Stimulated activated CD4-positive, alpha-beta T cell treated with anti-CD3 and anti-CD28 coated beads, TNF-alpha, amount 100 ng/mL, for 48 hours (primary cell): ENCODE measurements at places on chromosomes 11 and 22.

DNA sequence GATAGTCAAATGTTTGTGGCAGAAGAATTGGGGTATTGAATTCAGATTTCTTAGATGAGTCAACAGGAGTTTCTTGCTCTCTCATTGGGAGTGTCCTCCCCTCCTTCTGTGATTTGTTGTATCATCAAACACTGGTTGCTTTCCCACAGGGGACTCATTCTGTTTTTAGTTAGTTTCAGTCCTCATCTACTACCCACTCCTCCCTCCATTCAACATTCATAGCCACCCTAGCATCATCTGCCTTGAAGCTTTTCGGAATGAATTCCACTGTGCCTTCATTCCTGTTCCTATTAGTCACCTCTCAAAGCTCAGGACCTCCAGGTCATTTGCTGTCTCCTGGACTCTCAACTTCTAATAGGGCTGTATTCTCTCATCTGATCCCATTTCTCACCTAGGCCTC lies 31.5 kb upstream of the RAB38 start:
- DNase-seq = no peak

GRCh38 chr11:1931341-1932104 lies 12.0 kb downstream of the TNNT3 start:
- DNase-seq = no peak

- DNase-seq = no peak
Observed at GRCh38 chr11:4076774-4077173, 17.8 kb upstream of the RRM1 start.

DNA sequence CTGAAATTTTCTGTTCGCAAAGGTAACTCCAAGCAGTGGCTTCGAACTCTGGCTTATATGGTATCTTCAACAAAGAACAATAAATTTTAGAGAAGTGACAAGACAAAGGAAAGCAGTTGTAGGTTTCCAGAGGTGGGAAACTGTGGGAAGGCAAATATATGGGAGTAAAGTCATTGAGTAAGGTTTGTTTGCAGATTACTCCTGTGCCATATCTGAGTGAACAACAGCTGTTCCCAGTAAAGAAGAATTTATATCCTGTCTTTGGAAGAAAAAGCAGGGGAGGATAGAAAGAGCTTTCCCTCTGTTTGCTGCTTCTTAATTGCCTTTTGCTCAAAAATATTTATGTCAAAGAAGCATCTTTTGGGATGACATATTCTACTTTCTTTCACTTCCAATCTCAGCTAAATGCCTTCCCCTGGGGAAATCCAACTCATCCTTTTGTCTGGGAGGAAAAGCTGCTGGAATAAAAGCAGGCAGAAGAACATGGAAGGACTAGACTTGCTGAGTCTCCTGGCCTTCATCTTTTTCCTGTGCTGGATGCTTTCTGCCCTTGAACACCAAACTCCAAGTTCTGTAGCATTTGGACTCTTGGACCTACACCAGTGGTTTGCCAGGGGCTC lies 10.4 kb upstream of the RCN1 start:
- no peak for DNase-seq

- no peak for DNase-seq
Observed at GRCh38 chr22:48313175-48313830, 1514.4 kb downstream of the BRD1 start.

DNA sequence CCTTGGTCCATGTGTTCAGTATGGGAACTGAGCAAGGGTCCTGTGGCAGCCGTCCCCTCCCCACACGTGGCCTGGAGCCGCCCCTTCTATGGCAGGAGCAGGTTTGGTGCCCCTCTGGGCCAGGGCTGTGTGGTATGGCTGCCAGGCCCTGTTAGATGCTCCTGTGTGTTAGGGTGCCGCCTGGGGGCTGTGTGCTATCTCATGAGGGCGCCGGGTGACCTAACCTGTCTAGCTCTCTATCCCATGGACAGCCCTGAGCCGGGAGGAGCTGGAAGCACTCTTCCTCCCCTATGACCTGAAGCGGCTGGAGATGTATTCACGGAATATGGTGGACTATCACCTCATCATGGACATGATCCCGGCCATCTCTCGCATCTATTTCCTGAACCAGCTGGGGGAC lies 34.7 kb downstream of the NAT10 start:
- DNase-seq = no peak

DNA sequence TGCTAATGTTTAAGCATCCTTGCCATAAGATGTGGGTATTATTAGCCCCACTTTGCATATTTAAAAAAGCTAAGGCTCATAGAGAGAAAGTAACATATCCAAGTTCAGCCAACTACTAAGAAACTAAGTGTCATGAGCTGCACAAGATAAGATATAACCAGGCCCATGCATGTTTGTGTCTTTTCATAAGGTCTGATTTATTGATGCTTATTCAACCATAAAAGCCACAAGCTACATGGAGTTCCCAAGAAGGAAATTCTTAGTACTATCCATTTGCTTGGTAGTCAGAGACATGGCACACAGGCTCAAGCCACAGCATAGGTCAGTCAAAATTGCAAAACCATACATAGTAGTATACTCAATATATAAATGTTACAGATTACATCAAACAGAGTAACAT lies 488.5 kb downstream of the SOX6 start:
- no peak for DNase-seq

DNA sequence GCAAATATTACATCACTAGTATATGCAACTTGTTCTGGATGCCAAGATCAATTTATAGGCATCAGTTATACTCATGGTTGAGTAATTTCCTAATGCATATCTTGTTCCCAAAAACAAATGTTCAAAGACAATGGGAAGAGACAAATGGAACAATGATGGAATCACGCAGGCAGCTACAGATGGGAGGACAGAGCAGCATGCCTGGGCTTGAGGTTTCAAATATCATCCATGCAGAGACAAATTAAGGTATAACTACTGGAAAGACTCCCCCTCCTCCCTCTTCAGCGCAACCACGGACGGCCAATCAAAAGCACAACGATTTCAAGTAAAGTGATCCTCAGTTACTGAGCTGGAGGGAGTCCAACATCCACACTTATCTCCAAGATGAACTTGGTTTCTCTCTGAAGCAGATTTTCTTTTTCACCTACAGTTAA lies 106.8 kb downstream of the CCDC83 start:
- no peak for DNase-seq

GRCh38 chr22:31605851-31606585 lies 56.0 kb downstream of the PISD start:
- no peak for DNase-seq

GRCh38 chr11:14107050-14107430 lies 144.5 kb downstream of the SPON1 start:
- DNase-seq = no peak

GRCh38 chr11:92211576-92212167 lies 12.9 kb upstream of the FAT3 start:
- DNase-seq = no peak
